Activated effector memory CD4-positive, alpha-beta T cell treated with anti-CD3 and anti-CD28 coated beads, Interleukin-2, amount 50 U/mL, for 16 hours (primary cell): ENCODE measurements at places on chromosomes 7 and 10.

DNA sequence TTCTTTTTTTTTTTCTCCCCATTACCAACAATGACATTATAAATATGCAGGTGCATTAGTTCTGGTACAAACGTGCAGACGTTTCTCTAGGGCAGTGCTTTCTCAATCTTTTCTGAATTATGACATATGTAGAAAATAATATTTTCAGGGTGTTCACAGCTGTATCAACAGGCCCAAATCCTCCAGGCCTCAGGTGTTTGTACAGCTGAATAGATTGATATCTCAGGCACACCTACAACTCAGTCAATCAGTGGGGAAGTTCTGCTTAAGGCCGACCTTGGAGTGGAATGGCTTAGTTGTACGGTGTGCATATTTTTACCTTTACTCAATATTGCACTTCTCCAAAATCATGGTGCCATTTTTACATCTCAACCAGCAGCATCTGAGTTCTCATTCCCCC, 71.6 kb downstream of the CACNB2 start:
- DNase-seq = no peak

GRCh38 chr7:142481548-142481947, 223.7 kb upstream of the PRSS58 start:
- no peak for DNase-seq

GRCh38 chr7:15801041-15801440, 114.6 kb upstream of the MEOX2 start:
- DNase-seq = no peak

DNA sequence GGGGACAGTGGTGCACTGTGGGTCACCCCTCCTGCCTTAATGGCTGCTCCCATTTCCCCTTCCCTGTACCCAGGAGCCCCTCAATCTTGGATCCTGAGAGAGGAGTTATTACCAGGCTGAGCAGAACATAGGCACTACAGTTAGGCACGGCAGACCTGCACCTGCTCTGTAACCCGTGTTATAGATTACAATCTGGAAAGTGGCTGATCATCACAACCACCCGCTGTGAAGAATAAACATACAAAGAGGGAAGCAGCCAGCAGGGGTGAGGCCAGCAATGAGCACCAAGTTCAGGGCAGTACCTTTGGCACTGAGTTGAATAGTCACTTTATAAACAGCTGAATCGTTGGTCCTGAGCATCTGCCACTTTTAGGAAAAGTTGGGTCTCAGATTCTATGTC, 1.7 kb downstream of the CDHR1 start:
- DNase-seq = no peak

- no peak for DNase-seq
Observed at GRCh38 chr7:133409421-133409820, 156.5 kb downstream of the EXOC4 start.

- DNase-seq = no peak
Observed at GRCh38 chr7:27329909-27330308, 87.3 kb downstream of the EVX1 start.
